NCI-H510A treated with DMSO at 0.1 percent for 48 hours (cell line): ENCODE measurements at places on chromosomes 6 and 20.

DNA sequence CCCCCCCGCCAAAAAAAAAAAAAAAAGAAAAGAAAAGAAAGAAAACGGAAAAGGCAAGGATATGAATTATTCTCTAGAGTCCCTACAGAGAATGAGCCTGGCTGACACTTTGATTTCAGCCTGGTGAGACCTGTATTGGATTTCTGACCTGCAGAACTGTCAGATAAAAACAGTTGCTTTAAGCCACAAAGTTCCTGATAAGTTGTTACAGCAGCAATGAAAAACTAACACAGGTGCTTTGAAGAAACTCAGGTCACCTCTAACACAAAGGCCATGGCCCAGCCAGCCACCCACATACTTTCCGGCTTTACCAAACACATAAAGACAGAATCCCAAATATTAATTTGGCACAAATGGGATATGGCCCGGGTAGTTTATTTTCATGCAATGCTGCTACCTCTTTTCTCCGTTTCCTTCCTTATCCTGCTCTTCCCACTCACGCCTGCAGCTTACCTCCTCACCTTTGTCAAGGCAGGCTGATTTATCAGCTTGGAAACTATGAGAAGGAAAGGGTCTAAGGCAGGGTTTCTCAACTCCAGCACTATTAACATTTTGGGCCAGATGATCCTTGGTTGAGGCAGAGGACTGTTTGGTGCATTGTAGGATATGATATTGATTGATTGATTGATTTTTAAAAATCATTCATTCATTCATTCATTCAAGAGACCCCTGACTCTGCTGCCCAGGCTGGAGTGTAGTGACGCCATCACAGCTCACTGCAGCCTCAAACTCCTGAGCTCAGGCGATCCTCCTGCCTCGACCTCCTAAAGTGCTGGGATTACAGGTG, 88.1 kb downstream of the ATXN1 start:
- DNase-seq = no peak

GRCh38 chr6:151359486-151359885, 31.9 kb downstream of the ZBTB2 start:
- no peak for DNase-seq

- DNase-seq = no peak
Observed at GRCh38 chr20:41072915-41073314, 44.3 kb downstream of the TOP1 start.

DNA sequence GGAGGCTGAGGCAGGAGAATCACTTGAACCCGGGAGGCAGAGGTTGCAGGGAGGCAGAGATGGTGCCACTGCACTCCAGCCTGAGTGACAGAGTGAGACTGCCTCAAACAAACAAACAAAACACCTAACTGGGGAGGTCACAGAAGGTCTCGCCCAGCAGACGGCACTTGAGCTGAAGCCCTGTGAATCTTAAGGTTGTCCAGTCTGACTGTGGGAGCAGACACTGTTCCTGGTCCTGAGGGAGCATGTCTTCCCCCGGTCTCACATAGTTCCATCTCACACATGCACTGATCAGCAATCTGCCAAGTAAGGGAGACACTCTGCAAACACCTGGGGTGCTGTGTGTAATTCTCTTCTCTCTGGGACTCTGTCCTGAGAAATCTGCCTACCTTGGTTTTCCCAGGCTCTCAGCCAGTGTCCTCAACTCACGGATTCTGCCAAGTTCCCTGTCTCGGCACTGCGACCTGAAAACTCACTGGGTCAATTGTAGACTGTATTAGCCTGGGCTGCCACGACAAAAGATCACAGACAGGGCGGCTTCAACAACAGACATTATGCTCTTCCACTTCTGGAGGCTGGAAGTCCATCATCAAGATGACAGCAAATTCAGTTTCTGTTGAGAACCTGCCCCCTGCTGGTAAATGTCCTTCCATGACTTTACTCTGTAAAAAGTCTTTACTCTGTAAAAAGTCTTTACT, 94.3 kb downstream of the JPH2 start:
- peak; percentile 64 for DNase-seq

DNA sequence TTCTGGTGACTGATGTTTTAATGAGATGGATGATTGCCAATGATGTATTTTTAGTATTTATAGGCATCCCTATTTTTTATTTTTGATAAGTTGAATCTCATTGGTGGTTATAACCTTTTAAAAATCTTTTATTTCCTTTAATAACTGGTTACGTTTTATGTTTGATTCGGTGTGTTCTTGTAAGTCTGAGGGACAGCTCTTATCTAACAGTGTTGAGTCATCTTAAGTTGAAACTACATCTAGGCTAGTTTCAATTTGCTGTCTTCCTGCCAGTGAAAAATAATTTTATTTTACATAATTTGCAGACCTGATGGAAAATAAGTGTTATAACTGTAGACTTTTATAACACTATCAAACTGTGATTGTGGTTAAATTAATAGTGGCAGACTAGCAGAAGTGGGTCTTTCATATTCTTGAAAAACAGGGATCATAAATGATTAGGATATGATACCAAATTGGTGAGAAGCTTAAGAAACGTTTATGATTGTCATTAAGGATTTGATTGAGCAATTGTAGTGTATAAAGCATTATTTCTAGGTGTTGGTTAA, 4.6 kb downstream of the AFDN start:
- DNase-seq = no peak

- DNase-seq = no peak
Observed at GRCh38 chr6:98812220-98812619, 22.2 kb upstream of the POU3F2 start.

DNA sequence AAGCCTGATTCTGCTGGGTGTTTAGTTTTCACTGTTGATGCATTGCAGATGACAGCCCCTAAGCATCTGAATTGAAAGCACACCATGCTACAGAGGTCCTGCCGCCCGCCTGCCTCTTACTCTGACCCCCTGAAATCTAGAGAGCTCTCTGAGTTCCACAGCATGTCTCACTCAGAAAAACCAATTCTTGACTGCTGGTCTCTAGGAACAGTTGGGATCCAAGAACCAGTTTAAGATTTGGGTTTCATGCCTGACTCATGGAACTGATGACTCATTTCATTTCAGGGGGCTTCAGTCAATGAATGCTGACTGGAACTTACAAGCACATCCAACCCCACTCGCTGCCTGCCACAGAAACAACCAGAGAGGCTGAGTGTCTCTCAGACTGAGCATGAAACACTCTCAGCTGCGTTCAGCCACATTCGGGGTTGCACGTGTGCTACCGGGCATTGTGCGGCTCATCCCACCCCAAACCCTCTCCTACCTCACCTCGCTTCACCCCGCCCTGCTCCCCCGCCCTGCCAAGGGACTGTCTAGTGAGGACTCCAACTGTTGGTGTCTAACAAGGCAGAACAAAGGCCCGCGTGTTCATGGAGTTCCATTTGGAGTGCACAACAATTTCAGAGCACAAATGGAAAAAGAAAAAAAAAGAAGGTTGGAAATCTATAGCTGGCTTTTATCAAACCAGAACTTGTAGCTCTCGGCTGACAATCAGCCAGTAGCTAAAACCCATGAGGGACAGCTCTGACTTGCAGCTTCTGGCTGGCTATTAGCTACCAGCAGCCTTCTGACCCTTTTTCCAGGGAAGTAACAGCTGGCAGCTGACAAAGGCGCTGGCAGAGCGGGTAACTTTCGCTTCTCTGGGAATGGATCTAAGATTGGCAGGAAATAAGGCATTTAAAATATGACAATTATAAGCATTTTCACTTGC, 20.0 kb upstream of the TRAF3IP2 start:
- no peak for DNase-seq

DNA sequence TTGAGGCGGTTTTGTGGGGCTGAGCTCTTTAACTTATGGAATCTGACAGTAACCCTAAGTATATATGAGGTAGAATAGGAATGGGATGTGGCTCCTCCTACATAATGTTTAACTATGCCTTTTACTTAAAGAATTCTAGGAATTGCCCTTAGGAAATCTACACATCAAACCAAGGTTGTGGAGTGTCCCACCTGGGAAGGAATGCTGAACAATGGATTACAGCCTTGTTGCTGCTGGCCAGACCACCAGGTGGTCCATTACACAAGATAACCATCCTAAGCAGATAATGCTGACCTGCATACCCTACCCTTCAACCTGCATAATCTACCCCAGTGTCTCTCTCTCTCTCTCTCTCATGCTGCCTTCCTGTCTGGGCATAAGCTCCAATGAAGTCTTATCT, 35.0 kb upstream of the SLC22A16 start:
- no peak for DNase-seq

- DNase-seq = no peak
Observed at GRCh38 chr6:43972913-43973300, 154.3 kb downstream of the MRPL14 start.

GRCh38 chr6:52662031-52662430, 8.9 kb upstream of the TMEM14A start:
- no peak for DNase-seq

DNA sequence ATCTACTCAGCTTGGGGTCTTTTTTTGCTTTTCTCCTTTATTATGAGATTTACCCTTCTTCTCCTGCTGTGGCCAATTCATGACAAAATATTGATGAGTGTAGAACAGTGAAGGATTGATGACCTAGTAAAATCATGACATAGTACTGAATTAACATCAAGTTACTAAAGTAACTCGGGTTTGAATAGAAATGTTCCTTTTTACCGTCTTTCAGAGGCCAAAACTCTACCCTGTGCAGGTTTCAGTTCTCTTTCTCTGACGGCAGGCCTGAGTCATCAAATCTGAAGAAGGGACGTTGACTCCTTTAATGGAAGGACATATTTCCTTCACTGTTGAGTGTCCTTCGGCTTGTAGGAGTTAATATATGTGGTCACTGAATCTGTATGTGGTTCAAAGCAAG, 80.7 kb downstream of the RREB1 start:
- DNase-seq = no peak

GRCh38 chr6:75170691-75171560, 34.9 kb downstream of the COL12A1 start:
- no peak for DNase-seq

- no peak for DNase-seq
Observed at GRCh38 chr6:47714802-47715201, 16.4 kb downstream of the ADGRF4 start.

GRCh38 chr6:85677234-85677956, 34.7 kb upstream of the SYNCRIP start:
- DNase-seq = no peak

DNA sequence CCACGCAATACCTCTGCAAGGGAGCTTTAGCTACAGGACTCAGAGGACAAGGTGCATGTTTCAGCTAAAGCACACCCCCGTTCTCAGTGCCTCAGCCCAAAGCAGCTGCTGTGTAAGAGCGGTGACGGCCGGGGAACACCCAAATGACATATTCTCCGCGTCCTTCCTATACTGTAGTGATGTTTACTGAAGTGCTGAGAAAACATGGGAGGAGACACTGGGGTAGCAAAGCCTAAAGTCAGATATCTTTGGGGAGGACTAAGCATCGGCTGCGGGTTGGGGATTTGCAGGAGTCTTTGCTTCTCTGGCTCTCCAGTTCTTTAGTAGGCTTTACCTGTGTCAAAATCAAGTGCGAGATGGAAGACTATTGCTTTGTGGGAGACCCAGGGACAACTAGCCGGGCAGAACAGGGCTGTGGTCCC, 1.7 kb downstream of the SLC22A23 start:
- no peak for DNase-seq

DNA sequence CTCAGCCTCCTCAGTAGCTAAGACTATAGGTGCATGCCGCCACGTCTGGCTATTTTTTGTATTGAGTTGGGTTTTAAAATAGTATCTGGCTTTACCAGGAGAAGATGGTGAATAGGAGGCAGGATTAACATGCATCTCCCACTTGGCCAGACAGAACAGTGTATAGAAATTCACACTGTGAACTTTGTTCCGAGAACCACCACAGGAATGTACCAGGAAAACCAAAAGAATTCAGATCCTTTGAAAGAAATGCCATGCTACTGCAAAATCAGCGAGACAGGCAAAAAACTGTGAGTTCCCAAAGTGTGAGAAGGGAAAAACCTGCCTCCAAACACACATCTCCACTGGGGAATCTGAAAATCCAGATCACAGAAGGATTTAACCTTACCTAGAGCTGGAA, 327.6 kb downstream of the NKAIN2 start:
- no peak for DNase-seq

GRCh38 chr6:139129284-139129683, 5.6 kb upstream of the HECA start:
- no peak for DNase-seq

DNA sequence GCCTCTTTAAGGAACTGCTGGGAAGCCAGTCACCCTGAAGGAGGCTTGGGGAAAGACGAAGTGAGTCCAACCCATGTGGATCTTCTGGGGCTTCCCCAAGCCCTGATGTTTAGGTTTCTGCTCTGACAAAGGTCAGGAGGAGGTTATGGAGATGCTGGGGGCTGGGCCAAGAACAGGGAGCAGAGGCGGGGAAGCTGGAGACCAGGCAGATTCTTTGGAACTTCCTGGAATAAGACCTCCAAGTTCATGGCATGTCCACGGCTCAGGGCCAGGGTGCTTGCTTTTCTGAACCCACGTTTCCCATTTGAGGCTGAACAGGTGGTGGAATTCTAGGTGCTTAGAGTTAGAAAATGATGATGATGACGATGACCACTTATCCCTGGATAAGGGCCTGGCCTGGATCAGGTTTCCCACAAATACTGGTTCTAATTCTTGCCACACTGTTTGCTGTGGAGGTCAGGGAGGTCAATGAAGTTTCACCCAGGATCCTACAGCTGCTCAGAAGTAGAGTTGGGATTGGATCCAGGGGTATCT, 30.0 kb upstream of the TGM2 start:
- peak; percentile 13 for DNase-seq

GRCh38 chr20:41577129-41578009, 40.8 kb downstream of the CHD6 start:
- DNase-seq = no peak

DNA sequence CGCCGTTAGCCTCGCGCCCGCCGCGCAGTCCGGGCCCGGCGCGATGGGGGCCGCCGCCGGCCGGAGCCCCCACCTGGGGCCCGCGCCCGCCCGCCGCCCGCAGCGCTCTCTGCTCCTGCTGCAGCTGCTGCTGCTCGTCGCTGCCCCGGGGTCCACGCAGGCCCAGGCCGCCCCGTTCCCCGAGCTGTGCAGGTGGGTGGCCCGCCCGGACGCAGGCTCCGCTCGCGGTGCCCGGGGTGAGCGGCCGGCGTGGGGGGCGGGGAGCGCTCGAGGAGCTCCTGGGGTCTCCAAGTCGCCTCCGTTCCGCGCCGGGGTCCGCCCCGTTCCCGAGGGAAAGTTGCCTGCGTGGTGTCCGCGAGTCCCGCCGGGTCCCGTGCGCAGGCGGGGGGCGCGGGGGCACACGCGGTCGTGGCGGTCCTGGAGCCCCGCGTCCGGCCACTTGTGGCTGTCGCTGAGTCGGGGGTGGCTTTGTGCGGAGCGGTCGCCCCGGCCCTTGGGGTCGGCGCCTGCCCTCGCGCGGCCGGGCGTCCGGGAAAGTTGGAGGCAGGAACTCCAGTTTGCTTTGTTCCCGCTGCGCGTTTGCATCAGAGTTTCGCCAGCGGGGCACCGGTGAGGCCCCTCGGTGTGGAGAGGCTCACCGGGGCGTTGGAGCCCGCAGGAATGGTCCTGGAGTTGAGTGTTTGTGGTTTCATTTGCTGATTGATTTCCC, 476 bp downstream of the IGF2R start:
- no peak for DNase-seq

DNA sequence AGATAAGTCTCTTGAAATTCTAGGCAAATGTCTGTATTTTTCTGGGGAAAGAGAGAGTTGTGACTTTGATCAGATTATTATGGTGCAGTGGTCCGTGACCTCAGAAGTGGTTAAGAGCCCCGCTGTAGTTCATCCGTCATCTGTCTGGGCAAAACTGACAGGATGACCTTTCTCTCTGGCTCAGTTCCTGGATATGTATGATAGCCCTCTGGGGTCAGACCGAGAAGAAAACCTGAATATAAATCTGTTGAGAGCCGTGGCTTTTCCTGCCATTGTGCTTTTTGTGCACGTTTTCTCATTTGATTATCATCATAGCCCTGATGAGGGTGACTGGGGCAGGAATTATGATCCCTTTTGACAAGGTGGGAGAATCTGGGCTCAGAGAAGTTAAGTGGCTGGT, 26.5 kb downstream of the GHRH start:
- no peak for DNase-seq
